ENCODE measurements at places on chromosomes 11 and 22. TPM values are rescaled to one million over a fixed set of nuclear protein-coding genes. Genes with fewer than 3 reads are reported as not detected.
A peak's percentile ranks its signal among the peaks of the same experiment; 100 is the strongest.

The ANO9 gene
- 36.9 TPM for total RNA-seq

DNA sequence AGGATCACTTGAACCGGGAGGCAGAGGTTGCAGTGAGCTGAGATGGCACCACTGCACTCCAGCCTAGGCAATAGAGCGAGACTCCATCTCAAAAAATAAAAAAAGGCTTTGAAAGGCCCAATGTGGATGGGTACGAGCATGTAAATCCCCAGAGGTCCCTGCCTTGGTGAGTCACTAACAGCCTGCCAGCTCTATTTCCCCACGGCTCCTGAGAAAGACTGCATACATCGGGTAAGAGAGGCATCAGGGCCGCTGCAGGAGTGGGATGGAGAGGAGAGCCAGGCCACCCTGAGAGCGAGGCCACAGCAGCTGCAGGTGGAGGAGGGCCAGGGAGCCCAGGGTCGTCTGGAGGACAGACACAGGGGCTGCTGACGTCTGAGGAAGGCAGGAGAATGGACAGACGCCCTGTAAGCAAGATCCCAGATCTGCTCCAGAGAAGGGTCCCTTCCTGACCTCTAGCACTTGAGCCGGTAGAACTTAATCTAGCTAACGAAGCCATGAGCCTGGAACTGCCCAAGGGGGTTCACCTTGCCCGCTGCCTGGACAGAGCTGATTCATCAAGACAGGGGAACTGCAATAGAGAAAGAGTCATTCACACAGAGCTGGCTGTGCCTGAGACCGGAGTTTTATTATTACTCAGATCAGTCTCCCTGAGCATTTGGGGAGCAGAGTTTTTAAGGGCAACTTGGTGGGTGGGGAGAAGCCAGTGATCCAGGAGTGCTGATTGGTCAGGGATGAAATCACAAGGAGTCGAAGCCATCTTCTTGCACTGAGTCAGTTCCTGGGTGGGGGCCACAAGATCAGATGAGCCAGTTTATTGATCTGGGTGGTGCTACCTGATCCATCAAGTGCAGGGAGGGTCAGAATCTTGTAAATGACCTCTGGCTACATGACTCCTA is 5.1 kb upstream of the KRTAP5-9 start:
- H3K4me1 ChIP-seq = peaks cover 6% of the 10 kb centered on the region
- H3K27me3 ChIP-seq = no peaks in the 10 kb centered on the region
- no peaks in the 10 kb centered on the region for H3K36me3 ChIP-seq
- no peak overlapping the region for H3K27ac ChIP-seq

The CHADL gene
- total RNA-seq = 0.11 TPM

DNA sequence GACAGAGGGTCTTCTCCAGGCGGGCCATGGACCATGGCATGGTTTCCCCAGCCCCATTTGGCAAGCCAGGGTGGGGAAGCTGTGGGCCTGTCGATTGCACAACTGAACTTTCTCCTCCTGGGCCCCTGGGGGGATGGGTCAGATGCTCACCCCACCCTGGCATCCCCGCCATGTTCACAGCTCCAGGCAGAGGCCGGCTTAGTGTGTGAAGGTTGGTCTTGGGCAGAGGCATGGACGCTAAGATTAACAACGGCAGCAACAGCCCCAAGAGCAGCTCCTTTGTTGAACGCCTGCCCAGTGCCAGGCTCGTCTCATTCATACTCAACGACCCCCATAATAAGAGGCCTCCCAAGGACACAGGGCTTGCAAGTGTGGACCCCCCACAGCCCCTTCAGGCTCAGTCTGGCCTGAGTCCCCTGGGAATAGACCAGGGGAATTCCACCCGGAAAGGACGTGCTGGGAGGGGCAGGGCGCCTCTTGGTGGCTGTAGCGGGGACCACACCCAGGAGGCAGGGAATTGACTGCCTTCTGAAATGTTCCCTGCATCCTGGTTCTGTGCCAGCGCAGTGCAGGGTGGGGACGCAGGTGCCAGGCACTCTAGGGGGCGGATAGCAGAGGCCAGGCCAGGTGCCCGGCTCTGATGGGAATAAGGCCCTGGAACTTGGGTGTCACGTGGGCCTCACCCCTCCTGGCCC is 8.3 kb downstream of the TSPO start:
- H3K4me1 ChIP-seq = no peaks in the 10 kb centered on the region
- no peaks in the 10 kb centered on the region for H3K27me3 ChIP-seq
- no peak overlapping the region for H3K4me3 ChIP-seq
- H3K27ac ChIP-seq = no peak overlapping the region
- peaks cover 3% of the 10 kb centered on the region for H3K36me3 ChIP-seq

The KCNQ1OT1 gene
- 0.74 TPM for total RNA-seq

GRCh38 chr22:19943082-19944026 is 1.7 kb upstream of the TXNRD2 start:
- no peak for DNase-seq
- H3K4me1 ChIP-seq = peaks cover 32% of the 10 kb centered on the region
- H3K36me3 ChIP-seq = peaks cover 13% of the 10 kb centered on the region
- H3K4me3 ChIP-seq = peak overlapping the region; percentile 97
- H3K27ac ChIP-seq = peak overlapping the region; percentile 95
- H3K27me3 ChIP-seq = no peaks in the 10 kb centered on the region

DNA sequence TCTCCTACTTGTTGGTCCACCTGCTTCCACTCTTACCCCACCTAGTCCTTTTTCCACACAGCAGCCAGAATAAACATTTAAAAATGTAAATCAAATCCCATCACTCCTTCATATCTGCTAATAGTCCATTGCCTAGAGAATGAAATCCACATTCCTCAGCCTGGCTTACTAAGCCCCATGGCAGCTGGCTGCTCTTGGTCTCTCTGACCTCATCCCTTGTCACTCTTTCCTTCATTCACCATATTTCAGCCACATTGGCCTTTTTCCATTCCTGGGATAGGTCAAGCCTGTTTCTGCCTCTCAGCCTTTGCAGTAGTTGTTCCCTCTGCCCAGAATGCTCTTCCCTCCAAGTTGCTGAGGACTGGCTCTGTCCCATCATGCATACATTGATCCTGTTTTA is 512.8 kb downstream of the INSC start:
- no peaks in the 10 kb centered on the region for H3K4me1 ChIP-seq
- no peak overlapping the region for H3K4me3 ChIP-seq
- no peaks in the 10 kb centered on the region for H3K36me3 ChIP-seq
- H3K27ac ChIP-seq = no peak overlapping the region
- peaks cover 1% of the 10 kb centered on the region for H3K27me3 ChIP-seq
- no peak for DNase-seq

- H3K27ac ChIP-seq = peak overlapping the region; percentile 97
- H3K36me3 ChIP-seq = peaks cover 76% of the 10 kb centered on the region
- H3K27me3 ChIP-seq = no peaks in the 10 kb centered on the region
- peaks cover 25% of the 10 kb centered on the region for H3K4me1 ChIP-seq
- DNase-seq = no peak
- peak overlapping the region; percentile 94 for H3K4me3 ChIP-seq
These were observed 559 bp downstream of the RANBP1 start for GRCh38 chr22:20116376-20116950.

The KRTAP5-1 gene
- total RNA-seq = not detected

The MAPK1 gene
- total RNA-seq = 150 TPM

DNA sequence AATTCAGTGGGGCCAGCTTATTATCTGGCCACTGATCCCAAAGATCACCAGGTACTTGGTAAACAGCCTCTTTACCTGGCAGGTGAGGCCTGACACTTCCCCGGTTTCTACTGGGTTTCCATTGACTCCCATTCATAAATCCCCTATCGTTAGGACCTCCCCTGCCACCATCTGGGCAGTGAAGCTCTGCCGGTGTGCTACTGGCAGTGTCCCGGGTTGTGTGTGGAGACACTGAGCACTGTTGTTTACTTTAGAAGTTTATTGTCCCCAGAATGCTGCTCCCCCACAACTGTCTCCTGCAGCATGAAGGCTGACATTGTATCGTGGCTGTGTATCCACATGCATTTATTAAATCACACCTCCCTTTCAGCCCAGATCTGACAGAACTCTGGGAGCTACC is 142.7 kb downstream of the WNT7B start:
- H3K27ac ChIP-seq = no peak overlapping the region
- H3K4me1 ChIP-seq = no peaks in the 10 kb centered on the region
- no peak overlapping the region for H3K4me3 ChIP-seq

The SPON1 gene
- total RNA-seq = 0.16 TPM

GRCh38 chr11:36328966-36329673 is 33.0 kb downstream of the PRR5L start:
- H3K4me3 ChIP-seq = no peak overlapping the region
- H3K27ac ChIP-seq = no peak overlapping the region
- peaks cover 1% of the 10 kb centered on the region for H3K4me1 ChIP-seq
- no peak for DNase-seq
- H3K27me3 ChIP-seq = peaks cover 14% of the 10 kb centered on the region
- no peaks in the 10 kb centered on the region for H3K36me3 ChIP-seq

DNA sequence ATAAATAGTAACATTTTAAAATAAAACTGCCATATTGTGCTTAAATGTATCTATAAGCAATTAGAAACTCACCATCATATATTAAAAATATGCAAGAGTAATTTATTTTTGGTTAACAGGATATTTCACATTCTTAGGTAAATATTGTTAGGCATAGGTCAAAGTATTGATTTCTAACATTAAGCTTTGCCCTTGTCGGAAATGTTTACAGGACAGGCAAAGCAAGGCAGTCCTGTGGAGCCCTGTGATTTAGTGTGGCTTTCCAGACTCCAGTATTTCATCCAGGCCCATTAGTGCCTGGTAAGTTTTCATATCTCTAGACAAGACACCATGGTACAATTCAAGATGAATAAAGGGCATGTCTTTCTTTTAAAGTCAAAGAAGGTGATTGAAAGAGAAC is 114.9 kb upstream of the LARGE1 start:
- H3K36me3 ChIP-seq = no peaks in the 10 kb centered on the region
- H3K4me3 ChIP-seq = no peak overlapping the region
- no peak for DNase-seq
- no peaks in the 10 kb centered on the region for H3K27me3 ChIP-seq
- H3K27ac ChIP-seq = no peak overlapping the region

DNA sequence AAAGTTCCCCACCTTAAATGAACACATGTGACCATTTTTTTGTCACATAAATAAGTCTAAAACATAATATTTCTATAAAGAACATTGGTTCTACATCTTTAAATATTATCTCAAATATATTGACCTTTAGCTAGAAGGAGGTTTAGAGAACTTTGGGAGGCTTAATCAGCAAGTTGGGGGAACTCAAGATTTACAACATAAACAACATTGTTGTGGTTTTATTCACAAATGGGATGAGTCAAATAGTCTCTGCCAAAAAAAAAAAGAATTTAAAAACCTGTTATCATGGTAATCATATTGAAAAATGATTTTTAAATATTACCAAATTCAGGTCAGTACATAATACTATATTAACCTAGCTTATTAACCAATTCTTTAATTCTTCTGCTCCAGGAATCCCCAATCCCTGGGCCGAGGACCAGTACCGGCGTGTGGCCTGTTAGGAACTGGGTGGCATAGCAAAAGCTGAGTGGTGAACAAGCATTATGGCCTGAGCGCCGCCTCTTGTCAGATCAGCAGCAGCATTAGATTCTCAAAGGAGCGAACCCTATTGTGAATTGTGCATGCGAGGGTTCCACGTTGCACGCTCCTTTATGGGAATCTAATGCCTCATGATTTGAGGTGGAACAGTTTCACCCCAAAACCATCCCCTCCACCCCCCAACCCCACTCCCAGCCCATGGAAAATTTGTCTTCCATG is 98.2 kb downstream of the RDX start:
- H3K36me3 ChIP-seq = no peaks in the 10 kb centered on the region
- no peak overlapping the region for H3K4me3 ChIP-seq
- H3K4me1 ChIP-seq = peaks cover 11% of the 10 kb centered on the region
- no peak for DNase-seq

DNA sequence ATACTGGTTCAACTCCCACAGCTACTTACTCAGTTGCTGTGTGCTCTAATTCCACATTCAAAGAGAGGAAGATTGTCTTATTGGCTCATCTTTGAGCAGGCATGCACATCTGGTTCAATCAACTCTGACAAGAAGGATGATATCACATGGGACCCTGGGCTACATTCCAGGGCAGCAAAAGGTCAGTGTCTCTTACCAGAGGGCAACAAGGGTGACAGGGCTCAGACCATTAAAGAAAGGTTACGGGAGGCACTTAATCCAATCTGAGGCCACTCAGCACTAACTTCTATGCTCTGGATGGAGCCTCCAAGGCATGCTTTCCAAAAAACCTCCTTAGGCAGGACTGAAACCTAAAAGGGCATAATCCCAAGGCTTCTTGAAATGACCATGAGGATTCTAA is 549.4 kb upstream of the API5 start:
- H3K36me3 ChIP-seq = no peaks in the 10 kb centered on the region
- H3K27me3 ChIP-seq = no peaks in the 10 kb centered on the region
- H3K4me1 ChIP-seq = no peaks in the 10 kb centered on the region
- no peak for DNase-seq
- no peak overlapping the region for H3K4me3 ChIP-seq

- no peak overlapping the region for H3K4me3 ChIP-seq
- H3K27me3 ChIP-seq = no peaks in the 10 kb centered on the region
- H3K4me1 ChIP-seq = no peaks in the 10 kb centered on the region
- DNase-seq = no peak
These were observed 2050.6 kb upstream of the RAG2 start for GRCh38 chr11:38648604-38649003.

DNA sequence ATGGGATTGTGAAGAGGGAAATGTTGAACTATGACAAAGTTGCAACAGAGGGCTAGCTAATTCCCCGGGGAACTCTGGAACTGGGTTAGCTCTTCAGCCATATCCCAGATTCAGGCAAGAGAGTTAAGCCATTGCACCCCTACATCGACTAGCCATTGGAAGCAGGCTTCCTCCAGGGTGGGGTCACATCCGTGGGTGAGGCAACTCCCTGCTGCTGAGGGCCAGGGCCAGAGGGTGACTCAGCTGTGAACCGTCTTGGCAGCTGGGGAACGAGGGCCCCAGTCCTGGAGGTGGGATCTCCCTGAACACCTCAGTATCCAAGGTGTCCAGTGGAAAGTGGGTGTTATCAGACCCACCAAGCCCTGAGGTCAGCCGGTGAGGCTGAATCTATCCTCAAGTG is 41.1 kb downstream of the RPS6KA4 start:
- H3K27ac ChIP-seq = no peak overlapping the region
- no peak overlapping the region for H3K4me3 ChIP-seq
- H3K36me3 ChIP-seq = no peaks in the 10 kb centered on the region
- peaks cover 11% of the 10 kb centered on the region for H3K27me3 ChIP-seq
- H3K4me1 ChIP-seq = no peaks in the 10 kb centered on the region
- no peak for DNase-seq

DNA sequence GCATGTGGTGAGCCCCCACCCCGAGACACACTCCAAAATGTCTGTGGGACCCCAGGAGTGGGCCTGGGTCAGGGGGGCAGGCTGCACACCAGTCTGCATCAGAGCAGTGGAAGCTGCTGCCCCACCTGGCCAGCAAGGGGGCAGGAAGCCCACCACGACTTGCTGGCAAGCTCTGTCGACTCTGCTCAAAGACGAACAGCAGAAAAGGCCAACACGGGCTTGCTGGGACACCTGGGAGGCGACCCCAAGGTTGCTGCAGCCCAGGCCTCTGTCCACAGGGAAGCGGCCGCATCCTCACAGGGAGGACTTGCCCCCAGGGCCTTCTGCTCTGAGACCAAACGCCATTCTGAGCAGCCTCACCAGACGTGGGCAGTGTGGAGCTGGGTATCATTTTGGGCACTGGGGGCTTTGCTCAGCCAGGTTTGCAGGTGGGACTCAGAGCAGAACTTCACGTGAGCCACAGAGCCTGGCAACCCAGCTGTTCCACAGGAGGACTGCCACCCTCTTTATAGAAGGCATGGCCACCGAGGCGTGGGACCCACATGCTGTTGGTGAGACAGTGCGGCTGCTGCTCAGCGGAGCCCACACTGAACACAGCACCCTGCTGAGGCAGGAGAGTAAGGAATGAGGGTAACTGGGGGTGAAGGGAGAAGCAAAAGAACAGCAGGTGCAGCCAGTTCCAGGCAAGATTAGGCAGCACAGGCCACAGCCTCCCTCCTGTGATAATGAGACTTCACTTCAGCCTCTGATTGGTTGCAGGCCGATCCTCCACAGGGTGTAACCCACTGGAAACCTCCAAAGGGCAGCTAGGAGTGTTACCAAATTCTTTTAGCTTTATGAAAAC is 11.0 kb downstream of the IL17REL start:
- no peaks in the 10 kb centered on the region for H3K36me3 ChIP-seq

The C11orf24 gene
- 34.2 TPM for total RNA-seq

The POLA2 gene
- 74.6 TPM for total RNA-seq
